ENCODE measurements at places on chromosomes 2 and 18.

DNA sequence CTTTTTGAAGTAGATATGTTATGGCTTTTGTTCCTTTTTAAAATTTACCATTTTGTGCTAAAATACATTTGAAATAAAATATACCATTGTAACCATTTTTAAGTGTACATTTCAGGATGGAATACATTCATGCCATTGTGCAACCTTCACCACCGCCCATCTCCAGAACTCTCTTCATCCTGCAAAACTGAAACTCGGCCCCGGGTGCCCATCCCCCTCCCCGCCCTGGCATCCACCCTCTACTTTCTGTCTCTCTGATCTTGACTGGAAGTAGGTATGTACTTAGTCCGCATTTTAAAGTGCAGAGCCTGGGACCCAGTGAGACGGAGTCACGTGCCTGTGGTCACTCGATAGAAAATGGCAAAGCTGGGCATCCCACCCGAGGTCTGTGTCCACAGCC lies 45.6 kb downstream of the DIPK1C start:
- no peak for DNase-seq

DNA sequence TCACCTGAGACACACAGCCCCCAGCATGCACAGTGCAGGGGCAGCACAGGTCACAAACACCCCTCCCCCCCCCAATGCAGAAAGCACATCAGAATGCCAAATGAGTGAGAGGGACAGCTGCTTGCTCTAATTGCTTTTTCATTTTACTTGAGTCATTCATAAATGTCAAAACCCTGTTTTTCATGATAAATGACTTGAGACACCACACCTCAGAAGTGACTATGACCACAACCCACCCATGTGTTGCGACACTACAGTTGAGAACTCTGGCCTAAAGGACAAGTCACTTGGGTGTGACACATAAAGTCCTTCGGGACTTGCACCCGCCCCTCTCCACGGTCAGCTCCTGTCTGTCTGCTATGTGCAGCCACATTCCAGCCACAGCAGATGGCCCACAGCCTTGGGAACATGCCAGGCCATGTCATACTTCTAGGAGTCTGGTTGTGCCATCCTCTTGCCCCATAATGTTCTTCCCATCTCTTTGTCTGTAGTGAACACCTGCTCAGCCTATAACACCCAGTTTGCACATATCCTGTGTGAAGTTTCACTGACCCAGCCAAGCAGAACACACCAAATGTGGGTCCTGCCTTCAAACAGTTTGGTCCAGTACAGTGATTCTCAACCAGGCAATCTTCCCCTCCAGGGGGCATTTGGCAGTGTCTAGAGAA lies 30.2 kb upstream of the RIOK3 start:
- DNase-seq: no peak

DNA sequence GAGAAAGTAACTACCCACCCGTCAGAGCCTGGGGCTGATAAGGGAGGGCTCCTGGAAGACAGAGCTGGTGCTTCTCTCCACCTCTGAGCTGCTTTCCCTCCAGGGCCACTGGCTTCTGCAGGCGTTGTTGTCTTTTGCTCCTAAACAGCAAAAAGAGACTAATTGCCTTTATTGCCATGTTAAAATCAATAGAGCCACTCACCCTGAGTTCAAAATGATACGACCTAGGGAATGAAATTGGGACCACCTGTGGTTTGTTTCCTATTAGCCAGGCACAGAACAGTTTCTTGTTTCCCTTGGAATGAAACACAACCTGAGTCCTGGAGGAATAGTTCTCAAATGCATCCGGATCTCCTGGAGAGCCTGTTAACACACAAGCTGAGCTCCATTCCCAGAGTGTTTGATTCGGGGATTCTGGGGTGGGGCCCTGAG lies 45.8 kb downstream of the TCF7L1 start:
- no peak for DNase-seq

- DNase-seq: no peak
Measured at GRCh38 chr2:205375461-205376448, 306.5 kb upstream of the NRP2 start.

GRCh38 chr2:113185664-113186432 lies 12.1 kb downstream of the PSD4 start:
- no peak for DNase-seq

DNA sequence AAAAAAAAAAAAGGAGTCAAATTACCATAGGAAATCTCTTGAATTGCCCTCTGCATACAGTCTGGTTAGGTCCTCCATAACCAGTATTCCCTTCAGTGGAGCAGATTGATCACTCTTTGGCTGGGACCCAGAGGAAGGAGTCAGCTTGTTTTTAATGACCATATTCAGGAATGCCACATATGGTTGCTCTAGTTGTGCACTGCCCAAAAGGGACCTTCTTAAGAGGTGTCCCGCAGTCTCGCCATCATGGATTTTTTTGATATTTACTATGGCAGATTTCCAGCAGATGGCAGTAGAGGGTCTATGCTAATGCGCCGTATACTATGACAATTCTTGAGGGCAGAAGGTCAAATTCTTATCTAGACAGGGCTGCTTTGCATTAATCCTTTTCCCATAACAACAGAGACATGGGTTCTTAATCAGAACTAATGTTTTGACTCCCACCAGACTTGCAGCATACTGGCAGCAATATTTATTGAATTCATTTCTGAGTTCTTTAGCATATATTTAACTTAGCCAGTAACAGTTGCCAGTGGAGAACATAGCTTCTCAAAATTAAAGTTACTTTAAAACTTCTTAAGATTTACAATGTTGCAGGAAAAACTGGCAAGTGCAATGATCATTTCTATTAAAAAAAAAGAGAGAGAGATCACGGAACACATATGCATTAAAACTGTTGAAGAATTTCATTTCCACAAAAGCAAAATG lies 31.8 kb upstream of the INPP4A start:
- DNase-seq: no peak

- DNase-seq: no peak
Measured at GRCh38 chr18:26487437-26487836, 60.9 kb downstream of the KCTD1 start.

All from stimulated activated CD4-positive, alpha-beta T cell treated with anti-CD3 and anti-CD28 coated beads, Interleukin-15, amount 100 ng/mL, for 1 hour (primary cell).